ENCODE measurements at places on chromosomes 16 and 17.

DNA sequence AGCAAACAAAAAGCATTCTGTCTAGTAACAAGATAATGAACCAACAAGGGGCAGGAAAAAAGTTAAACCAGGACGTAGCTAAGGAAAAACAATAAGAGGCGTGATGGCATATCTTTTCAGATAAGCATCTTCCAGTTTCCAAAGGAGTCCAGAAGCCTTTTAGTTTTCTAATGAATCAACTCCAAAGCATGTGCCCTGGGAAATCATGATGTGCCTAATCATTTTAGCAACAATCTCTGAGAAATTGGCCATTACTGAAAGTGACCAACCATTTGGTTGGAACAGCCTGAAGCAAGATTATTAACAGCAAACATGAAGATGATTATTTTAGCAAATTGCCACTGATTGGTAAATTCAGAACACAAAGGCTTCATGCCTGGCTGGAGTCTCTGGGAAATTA is 440.9 kb upstream of the MAF start:
- DNase-seq = no peak

- DNase-seq = no peak
Observed at GRCh38 chr16:11386791-11387546, 41.7 kb downstream of the RMI2 start.

DNA sequence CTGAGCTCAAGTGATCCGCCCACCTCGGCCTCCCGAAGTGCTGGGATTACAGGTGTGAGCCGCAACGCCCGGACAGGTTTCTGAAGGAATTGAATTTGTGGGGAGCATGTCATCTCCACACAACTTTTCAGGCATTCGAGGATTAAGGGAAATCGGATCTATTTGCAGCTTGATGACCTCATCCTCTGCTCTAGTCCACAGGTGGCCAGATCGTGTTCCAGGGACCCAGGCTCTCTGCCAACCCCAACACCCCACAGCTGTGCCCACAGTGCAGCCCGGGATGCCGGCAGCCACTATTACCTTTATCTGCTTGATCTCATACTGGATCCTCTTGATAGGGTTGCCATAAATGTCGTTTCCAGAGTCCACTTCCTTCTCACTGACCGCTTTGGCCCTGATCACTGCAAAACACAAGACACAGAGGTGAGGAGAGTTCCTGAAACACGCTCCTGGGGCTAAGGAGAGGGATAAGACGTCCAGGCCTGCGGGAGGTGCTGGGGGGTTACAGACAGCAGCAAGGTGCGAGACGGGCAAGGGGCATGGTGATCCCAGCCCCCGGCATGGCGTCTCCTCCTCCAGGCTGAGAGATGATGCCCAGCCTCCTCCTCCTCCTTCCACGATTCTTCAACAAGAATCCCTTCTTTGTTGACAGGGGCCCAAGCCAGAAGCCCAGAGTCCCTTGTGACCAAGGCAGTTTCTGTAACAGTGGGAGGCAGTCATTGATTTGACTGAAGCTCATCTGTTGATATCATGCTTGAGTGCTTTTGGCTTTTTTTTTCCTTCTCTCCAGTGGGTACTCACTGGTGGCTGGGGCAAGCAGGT is 29.3 kb downstream of the CEP295NL start:
- no peak for DNase-seq

GRCh38 chr16:49250689-49251088 is 30.9 kb downstream of the CBLN1 start:
- no peak for DNase-seq

- DNase-seq = peak; percentile 55
Observed at GRCh38 chr16:1863681-1864460, 8.1 kb downstream of the MEIOB start.

DNA sequence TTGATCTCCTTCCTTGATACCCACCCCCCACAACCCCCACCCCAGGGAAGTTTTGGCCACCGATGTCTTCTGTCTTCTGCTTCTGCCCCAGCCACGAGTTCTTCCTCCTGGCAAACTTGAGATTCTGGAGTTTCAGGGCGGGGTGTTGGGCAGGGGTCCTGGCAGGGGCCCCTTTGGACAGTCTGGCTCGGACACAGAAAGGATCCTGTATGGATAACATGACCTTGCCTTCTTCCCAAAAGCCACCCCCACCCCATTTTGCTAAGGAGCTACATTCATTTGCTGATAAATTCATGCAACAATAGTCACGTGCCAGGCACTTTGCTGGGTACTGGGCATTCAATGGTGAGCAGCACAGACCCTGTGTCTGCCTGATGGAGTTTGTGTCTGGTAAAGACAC is 5.9 kb upstream of the COL1A1 start:
- DNase-seq = no peak

- DNase-seq = no peak
Observed at GRCh38 chr16:79838496-79839259, 238.1 kb upstream of the MAF start.

DNA sequence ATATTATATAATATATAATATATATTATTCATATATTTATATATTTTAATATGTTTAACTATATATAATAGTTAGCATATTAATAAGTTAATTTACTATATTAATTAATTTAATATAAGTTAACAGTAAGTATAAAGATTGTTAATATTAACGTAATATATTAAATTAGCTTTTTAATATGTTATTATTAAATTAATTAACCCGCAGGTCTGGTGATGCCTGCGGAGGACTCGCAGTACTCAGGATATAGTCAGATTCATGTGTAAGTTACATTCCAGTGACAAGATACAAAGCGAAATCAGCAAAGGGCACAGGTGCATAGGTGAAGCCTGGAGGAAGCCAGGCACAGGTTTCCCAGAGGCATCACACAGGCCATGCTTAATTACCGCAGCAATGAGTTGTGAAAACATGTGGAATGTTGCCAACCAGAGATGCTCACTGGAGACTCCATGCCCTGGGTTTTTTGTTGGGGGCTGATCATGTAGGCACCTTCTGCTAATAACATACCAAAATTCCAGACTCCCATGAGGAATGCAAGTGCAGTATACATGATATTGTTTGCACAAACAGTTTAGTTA is 130.4 kb upstream of the MPHOSPH6 start:
- no peak for DNase-seq

DNA sequence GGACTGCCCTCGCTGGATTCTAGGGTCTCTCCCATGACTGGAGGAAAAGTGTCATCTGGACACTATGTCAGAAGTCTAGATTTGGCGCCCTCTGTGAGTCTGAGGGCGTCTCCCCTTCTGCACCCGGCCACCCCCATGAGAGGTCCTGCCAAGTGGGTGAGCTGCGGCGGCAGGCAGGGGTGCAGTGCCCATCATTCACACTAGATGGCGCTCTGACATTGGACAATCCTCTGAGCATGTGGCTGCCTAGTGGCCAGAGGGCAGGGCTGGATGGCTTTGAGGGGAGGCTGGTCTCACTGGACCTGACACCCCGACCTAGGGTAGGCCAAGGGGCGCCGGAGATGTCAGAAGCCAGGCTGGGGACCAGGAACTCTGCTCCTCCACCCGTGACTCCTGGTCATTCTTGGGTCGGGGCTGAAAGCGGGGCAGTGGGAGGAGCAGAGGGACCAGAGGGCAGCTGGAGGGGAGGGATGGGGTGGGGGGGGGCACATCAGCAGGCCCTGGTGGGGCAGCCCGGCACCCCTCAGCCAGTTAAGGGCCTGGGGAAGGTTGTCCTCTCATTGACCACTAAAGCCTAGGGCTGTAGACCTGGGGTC is 28.0 kb downstream of the MRM1 start:
- peak; percentile 59 for DNase-seq

- peak; percentile 40 for DNase-seq
Observed at GRCh38 chr17:42016411-42016831, 818 bp downstream of the DNAJC7 start.

DNA sequence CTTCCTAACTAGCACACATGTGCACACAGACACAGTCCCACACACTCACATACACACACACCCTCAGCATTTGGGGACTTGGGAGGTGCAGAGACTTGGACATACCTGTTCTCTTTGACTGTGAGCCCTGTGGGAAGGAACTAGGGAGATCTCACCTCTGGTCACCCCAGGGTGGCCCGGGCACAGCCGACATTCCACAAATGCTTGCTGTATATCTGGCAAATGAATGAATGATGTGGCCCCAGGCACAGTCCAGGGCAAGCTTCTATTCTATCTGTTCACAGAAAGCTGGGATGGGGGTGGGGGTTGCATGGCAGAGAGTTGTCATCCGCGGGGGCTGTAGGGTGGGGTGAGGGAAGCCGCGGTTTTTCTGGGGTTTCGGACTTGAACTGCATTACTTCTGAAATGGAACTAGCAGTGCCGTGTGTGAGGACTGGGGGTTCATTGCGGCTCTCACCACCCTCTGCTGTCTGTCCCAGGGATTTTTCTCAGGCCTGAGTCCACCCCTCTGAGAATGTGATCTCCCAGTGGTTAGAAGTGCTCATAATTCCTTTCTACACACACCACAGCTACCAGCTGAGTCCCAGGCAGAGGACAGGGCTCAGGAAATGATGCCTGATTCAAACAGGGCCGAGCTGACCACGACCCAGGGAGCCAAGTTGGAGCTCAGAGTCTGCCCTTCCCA is 3.3 kb upstream of the RIPOR1 start:
- no peak for DNase-seq

DNA sequence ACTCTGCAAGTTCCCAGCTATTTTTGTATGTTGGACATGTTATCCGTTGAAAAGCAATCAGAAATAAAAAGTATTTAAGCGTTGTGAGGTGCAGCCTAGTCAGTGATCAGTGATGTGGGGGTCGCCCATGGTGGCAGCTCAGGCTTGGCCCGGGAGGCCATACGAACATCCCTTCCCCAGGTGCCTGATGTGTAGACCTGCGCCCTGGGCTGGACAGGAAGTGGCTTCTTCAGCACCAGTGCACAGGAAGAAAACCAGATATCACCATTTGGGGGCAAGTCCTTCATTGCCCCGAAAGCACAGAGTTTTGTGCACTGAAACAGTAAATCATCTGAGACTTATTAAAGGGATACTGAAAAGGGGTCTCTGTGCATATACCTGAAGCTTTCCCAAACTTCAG is 98.9 kb downstream of the SOCS1 start:
- DNase-seq = no peak

GRCh38 chr17:30254150-30254549 is 18.7 kb upstream of the SLC6A4 start:
- DNase-seq = no peak

GRCh38 chr17:55546481-55546880 is 35.2 kb upstream of the SMIM36 start:
- DNase-seq = no peak

DNA sequence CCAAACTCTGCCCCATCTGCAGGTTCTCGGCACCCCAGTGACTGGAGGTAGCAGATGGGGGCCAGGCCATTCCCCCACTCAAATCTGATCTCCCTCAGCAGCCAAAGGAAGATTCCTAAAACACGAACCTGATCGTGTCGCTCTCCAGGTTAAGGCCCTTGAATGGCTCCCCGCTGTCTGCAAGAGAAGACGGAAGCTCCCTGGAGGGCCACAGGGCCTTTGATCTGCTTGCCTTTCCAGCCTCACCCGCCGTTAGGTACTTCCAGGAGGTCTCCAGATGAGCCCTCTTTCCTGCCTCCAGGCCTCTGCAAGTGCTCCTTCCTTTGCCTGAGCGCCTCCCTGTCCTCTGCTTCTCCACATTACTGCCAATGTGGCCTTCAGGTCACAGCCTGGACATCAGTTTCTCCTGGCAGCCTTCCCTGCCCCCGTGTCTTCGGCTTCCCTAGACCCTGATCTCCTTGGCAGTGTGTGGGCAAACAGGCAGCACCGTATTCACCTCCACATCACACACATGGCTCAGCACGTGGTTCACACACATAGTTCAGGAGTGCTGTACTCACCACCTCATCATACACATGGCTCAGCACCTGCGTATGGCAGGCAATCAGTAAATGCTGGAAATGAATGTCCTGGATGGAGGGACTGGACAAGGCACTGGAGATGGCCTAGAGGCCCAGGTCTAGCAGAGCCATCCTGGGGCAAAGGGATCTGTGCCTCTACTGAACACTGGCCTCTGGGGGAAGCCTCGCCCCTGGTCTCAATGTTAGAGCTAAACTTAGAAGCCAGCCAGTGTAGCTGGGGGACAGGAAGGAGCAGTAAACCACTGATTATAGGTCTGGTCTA is 26.4 kb upstream of the MRPS23 start:
- DNase-seq = peak; percentile 33

GRCh38 chr16:11089504-11090124 is 145.2 kb downstream of the CLEC16A start:
- DNase-seq = no peak

- DNase-seq = no peak
Observed at GRCh38 chr17:41682631-41683030, 6.1 kb upstream of the EIF1 start.

- no peak for DNase-seq
Observed at GRCh38 chr17:73924114-73924908, 279.2 kb upstream of the RPL38 start.

- no peak for DNase-seq
Observed at GRCh38 chr17:65809366-65809765, 247.9 kb upstream of the AXIN2 start.

All from MM.1S (cell line).